ENCODE measurements at places on chromosomes 5 and 9.

GRCh38 chr5:16913187-16914107 is 22.6 kb downstream of the MYO10 start:
- DNase-seq = no peak

- DNase-seq = no peak
Observed at GRCh38 chr9:37443566-37443965, 21.1 kb downstream of the GRHPR start.

DNA sequence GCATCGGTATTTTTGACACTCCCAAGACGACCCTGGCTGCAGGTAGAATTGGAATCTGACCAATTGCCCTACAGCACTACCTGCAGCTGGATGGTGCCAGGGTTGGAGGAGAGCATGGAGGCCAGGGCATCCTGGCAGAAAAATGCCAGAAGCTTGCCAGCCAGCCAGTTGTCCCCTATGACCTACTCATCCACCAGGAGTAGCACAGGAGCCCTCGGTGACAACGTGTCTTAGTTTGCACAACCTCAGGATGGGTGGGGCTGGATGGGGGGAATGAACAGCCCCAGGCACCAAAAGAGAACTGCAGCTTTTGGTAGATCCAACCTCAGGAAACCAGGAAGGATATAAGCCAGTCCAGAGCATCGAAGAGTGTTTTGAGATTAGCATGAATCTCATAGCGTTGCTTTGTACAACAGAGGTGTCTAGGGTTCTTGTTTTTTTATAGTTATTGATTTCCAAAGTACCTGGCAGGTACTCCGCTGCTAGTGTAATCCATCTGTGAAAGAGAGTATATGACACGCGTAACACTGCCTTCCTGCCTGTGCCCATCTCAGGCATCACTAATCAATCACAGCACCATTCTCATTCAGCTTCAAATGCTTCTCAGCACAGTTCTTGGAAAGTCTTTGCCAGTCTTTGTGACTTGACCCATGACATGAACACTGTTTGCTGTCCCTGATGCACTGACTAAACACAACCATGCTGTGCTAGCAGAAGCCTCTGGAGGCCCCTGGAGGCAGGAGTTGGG is 36.7 kb upstream of the ASS1 start:
- no peak for DNase-seq

GRCh38 chr5:52948418-52949076 is 40.6 kb upstream of the ITGA2 start:
- DNase-seq = peak; percentile 47

GRCh38 chr5:95113489-95113888 is 171.4 kb downstream of the MCTP1 start:
- no peak for DNase-seq

DNA sequence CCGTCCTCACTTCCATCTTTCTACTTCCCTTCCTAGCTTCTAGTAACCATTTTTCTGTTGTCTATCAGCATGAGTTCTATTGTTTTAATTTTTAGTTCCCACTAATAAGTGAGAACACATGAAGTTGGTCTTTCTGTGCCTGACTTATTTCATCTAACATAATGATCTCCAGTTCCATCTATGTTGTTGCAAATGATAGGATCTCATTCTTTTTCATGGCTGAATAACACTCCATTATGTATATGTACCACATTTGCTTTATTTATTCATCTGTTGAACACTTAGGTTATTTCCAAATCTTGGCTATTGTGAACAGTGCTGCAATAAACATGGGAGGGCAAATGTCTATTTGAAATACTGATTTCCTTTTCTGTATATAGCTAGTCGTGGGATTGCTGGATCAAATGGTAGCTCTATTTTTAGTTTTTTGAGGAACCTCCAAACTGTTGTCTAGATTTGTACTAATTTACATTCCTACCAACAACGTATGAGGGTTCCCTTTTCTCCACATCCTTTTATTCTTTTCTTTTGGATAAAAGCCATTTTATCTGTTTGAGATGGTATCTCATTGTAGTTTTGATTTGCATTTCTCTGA is 50.3 kb downstream of the NSD1 start:
- DNase-seq = no peak
